ENCODE measurements at places on chromosomes 7 and 10. TPM values are rescaled to one million over a fixed set of nuclear protein-coding genes. Genes with fewer than 3 reads are reported as not detected.

GRCh38 chr10:17743437-17743836, 8.6 kb upstream of the TMEM236 start:
- no peak for DNase-seq

DNA sequence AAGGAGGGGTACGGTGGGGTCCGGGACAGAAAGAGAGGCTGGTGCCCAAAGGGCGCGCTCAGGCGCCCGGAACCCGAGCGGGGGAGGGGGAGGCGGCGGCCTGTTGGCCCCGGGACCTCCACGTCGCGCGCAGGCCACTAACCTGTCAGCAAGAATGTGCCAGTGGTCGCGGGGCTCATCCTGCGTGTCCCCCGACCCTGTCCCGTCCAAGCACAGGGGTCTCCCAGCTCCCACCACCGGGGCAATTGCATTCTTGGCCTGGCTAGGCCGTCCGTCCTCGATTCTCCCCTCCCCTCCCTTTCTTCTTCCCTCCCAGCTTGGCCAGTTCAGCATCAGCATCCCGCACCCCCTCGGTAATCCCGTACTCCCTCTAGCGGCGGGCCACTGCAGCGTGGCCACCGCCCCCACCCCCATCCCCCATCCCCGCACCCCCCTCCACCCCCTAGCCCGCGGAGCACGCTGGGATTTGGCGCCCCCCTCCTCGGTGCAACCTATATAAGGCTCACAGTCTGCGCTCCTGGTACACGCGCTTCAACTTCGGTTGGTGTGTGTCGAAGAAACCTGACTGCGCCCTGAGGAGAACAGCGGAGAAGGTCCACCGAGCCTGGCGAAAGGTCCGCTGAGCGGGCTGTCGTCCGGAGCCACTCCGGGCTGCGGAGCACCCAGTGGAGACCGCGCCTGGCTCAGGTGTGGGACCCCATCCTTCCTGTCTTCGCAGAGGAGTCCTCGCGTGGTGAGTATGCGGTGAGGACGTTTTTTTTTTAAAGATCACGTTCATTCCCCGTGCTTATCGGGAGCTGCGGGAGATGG, at the start of gene SGCE:
TSS of gene SGCE (minus strand) at position 286 of the 810 bp plus-strand sequence. CDS start at position 251, 35 bp downstream.
- peak; percentile 95 for DNase-seq

GRCh38 chr10:19756919-19757318, 59.3 kb upstream of the PLXDC2 start:
- no peak for DNase-seq

GRCh38 chr10:92662848-92663247, 26.9 kb upstream of the HHEX start:
- DNase-seq: no peak

GRCh38 chr10:24716295-24716694, 7.4 kb downstream of the ARHGAP21 start:
- DNase-seq: no peak

GRCh38 chr7:91168871-91169829, 95.1 kb upstream of the FZD1 start:
- DNase-seq: no peak

- no peak for DNase-seq
These were observed 188.9 kb downstream of the AHR start for GRCh38 chr7:17487343-17487742.

GRCh38 chr10:74223755-74224529, 72.9 kb downstream of the ADK start:
- DNase-seq: no peak

DNA sequence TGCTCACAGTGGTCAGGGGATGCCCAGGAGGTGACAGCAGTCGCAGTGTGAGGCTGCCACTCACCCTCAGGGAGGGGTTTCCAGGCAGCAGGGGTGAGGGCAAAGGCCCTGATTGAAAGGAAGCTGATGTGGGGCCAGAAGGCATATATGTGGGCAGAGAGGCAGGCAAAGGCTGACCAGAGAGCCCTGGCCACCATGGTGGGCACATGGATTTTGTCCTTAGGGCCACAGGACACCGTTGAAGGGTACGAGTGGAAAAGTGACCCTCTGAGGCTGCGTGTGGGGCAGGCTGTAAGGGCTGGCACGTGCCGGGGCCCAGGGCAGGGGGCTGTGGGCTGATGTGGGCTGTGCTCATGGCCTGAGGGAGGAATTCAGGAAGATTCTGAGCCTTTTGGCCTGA, 57.5 kb upstream of the ZNF32 start:
- peak; percentile 31 for DNase-seq

GRCh38 chr7:139422126-139422525, 61.3 kb downstream of the KLRG2 start:
- DNase-seq: no peak

GRCh38 chr10:31749981-31750840, 178.4 kb downstream of the ARHGAP12 start:
- DNase-seq: no peak

- DNase-seq: no peak
These were observed 4.4 kb downstream of the PKD1L1 start for GRCh38 chr7:47943676-47944474.

DNA sequence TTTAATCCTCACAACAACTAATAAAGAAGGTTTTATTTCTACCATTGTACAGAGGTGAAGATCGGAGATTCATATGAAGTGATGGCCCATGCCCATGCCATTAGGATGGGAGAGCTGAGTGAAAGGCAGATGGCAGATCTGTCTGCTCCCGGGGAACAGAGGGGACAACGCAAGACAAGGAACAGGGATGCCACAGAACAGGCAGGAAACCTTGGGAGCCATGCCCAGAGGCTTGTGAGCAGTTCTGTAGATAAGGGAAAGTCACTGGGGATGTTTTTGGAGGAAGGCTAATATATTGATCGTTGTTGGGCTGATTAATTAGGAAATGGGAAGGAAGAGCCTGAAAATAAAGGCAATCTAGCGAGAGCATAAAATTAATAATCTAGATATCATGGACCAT, 73.1 kb upstream of the ITGB1 start:
- DNase-seq: no peak

DNA sequence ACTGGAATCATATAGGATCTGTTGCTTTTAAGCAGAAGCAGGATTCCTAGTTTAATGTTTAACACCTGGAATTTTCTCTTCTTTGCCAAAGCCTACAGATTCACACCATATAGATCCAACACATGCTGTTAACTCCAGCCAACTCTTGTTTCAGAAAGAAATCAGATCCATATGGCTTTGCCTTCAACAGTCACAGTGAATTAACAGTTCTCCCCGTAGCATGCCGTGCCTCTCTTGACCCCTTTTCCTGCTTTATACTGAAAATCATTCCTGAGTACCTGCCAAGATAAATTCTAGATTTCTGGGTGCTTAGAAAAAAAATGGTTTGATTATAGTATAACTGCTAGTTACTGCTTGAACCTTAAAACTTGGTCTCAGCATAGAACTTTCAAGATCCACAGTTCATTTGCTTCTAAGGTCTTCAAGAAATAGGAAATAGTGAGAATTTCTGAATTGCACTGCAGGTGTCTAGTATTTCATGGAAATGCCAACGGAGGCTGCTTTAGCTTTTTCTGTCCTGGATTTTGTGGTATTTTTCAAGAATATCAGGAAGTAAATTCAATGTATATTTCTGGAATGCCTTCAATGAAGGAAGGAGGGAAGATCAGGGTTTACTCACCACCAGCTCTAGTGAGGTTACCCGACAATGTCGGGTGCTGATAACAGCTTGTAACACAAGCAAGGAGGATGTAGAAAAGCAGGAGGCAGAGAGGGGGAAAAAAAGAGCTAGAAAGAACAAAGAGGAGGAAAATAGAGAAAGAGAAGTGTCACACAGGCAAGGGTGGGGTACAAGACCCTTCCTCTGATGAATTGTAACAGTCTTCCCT, 6.6 kb downstream of the AASS start:
- DNase-seq: no peak

DNA sequence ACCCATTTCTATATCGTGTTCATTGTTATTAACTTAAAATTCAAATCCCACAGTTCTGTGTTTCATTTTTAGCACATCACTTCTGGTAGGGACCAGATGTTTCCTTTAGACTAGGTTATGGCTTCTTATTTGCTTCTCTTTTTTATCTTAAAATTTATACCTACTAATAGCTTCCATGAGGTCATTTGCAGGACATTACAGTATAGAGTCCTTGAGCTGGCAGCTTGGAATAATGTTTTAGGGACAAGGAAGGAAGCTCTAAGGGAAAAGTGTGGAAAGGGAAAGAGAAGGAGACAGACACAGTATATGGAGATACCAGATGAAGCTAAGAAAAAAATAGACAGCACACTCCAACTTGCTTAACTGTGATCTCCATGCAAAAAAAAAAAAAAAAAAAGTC, 48.8 kb upstream of the CD36 start:
- no peak for DNase-seq

DNA sequence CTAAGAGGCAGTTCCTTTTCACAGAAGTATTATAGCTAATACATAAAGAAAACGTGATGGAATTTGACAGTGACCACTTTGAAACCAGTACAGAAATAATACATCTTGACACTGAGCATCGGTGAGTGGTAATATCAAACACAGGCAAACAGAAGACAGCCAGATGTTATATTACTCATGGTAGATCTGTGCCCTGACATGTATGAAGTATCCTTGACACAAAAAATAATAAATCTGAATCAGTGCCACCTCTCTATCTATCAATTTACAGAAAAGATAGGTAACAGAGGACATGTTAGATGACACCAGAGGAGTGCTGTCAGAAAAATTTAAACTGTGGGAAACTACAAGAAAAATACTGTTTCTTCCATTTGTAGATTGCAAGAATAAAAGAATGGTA, 217.4 kb upstream of the POT1 start:
- no peak for DNase-seq

- DNase-seq: peak; percentile 47
These were observed 11.4 kb upstream of the AKR1D1 start for GRCh38 chr7:138064856-138065357.

- no peak for DNase-seq
These were observed 105.2 kb downstream of the FAS start for GRCh38 chr10:89095701-89096391.

GRCh38 chr10:132814469-132814856, 28.5 kb upstream of the NKX6-2 start:
- peak; percentile 23 for DNase-seq

GRCh38 chr7:117819558-117819957, 53.7 kb downstream of the CTTNBP2 start:
- DNase-seq: no peak

GRCh38 chr7:45082031-45082830, 6.5 kb downstream of the NACAD start:
- no peak for DNase-seq

GRCh38 chr10:86397120-86397519, 30.5 kb upstream of the GRID1 start:
- no peak for DNase-seq

GRCh38 chr10:80515941-80516340, 21.8 kb upstream of the SH2D4B start:
- no peak for DNase-seq

DNA sequence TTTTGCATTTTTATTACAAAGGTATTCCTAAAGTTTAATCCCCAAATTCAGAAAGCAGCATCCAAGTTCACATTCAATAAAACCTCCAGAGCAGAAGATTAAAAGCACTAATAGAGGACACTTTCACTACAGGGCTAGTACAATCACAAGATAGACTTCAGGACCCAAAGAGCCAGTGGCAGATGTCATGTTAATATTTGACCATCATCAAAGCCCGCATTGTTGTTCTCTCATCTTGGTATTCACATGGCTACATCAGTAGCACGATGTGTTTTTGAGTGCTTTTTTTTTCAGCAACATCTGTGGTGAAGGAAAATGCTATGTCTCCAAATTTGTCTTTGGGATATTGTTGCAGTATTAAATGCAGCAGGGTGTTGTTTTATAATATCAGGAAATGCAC, 134.3 kb downstream of the ARL4A start:
- DNase-seq: no peak

DNA sequence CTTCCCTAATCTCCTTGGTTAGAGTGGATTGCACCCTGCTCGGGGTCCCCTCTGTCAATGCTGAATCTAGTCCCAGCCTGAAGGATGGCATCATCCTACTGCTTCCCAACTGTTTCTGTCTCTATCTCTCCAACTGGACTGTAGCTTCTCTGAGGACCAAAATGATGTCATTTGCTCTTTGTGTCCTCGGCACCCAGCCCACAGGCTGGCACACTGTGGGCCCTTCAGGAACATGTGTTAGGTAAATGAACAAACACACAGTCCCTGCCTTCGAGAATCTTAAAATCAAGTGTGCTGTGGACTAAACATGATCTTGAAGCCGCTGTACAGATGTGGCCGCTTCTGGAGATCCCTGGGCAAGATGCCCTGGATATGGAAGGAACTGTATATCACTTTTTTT, 5.0 kb upstream of the CDH23 start:
- DNase-seq: peak; percentile 2

DNA sequence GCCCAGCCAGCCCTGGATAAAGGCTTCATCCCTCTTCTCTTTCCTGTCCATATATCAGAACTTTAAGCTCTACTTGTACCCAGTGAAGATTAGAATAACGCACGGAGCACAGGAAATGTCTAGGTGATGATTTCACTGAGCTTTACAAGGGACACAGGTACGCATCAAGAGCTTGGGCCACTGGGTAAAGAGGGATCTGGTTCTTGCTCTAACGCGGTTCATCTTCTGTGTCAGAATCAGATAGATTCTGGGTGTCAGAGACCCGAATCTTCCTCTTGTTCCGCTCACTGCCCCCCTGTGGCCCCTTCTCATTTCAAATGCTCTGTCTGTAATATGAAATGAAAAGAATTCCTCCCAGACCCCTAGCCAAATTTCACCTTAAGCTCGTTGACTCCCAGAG, 24.7 kb downstream of the IL2RA start:
- peak; percentile 23 for DNase-seq

- DNase-seq: no peak
These were observed 95.9 kb upstream of the EGR2 start for GRCh38 chr10:62912086-62912485.

CLCN1 gene
- not detected for total RNA-seq

TRIM73 gene
- total RNA-seq: 5.8 TPM

PNLIPRP1 gene
- total RNA-seq: not detected

TAC1 gene
- not detected for total RNA-seq

BCCIP gene
- 94.3 TPM for total RNA-seq

ASZ1 gene
- total RNA-seq: not detected

PDK4 gene
- 0.73 TPM for total RNA-seq

HDAC9 gene
- total RNA-seq: 4.5 TPM

VSTM2A gene
- total RNA-seq: 0.12 TPM

PCDH15 gene
- total RNA-seq: 0.58 TPM

PRPS1L1 gene
- total RNA-seq: not detected
